ENCODE measurements at places on chromosomes 11 and 22. TPM values are rescaled to one million over a fixed set of nuclear protein-coding genes. Genes with fewer than 3 reads are reported as not detected.

DNA sequence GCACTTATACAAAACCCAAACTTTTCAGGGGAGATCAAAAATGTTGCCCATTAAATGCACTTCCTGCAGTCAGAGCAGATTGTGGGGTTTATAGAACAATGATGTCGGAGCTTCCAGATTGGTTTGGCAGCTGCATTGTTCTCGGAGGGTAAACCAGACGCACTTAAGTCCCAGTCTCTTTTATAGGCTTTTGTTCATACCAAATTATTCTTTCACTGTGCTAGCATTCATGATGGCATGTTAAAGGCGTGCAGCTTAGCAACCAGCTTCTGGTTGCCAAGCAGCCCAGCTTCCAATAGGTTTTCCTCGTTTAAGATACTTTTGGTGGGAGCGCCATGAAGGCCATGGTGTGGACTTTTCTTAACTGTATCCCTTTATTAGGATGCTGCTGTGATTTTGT is 40.9 kb downstream of the ZC3H12C start:
- no peak for DNase-seq

DNA sequence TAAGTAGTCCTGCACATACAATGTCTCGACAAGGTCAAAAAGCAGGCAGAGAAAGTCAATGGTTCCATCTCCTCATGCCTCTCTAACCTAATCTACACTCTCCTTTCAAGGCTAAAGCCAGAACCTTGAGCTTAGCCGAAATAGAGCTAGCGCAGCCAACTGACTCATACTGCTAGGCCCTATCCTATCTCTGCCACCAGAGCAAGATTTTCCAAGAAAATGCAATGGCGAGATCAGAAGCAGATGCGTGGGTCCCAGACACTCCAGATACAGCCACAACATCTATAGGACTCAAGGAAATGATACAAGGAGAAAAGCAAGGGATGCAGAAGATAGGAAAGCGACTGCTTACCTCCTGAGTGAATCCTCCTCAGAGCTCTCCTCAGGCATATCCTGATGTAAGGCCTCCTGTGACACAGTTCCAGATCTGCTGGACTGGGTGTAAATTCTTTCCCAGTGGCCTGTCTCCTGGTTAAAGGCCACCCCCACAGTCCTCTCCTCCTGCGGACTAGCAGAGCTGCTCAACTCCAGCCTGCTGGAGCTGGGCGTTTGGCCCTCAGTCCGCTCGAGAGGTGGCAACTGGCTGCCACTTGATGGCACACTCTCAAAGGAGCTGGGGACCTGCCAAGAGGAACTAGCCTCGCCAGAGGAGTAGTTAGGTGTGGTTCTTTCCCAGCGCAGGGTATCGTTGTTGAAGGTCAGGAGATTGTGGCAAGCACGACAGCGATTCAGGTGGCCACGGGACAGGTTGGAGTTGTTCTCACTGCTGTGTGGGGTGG is 52.0 kb downstream of the AMBRA1 start:
- DNase-seq, result no peak

DNA sequence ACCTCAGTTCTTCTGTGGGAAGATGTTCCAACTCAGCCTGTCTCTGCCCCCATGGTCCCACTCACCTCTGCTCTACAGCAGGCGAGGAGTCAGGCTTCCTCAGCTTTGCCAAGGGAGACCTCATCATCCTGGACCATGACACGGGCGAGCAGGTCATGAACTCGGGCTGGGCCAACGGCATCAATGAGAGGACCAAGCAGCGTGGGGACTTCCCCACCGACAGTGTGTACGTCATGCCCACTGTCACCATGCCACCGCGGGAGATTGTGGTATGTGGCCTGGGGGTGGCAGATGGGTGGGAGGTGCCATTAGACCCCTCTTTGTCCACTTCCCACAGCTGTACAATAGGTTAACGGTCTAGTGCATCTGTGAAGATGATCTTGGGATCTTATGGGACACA is 73.3 kb downstream of the MYO7A start:
- DNase-seq, result no peak

GRCh38 chr22:37967147-37967546 is 13.6 kb downstream of the POLR2F start:
- DNase-seq, result no peak

GRCh38 chr11:17751558-17751957 is 17.0 kb downstream of the KCNC1 start:
- DNase-seq, result no peak

The LRRC56 gene
- total RNA-seq, result 0.46 TPM

GRCh38 chr22:20186183-20186870 is 35.5 kb upstream of the CCDC188 start:
- DNase-seq, result no peak

The OR56A1 gene
- not detected for total RNA-seq

- no peak for DNase-seq
Measured at GRCh38 chr11:7670641-7671040, 2.7 kb downstream of the CYB5R2 start.

- DNase-seq, result no peak
Measured at GRCh38 chr11:95435192-95435591, 204.2 kb upstream of the SESN3 start.

DNA sequence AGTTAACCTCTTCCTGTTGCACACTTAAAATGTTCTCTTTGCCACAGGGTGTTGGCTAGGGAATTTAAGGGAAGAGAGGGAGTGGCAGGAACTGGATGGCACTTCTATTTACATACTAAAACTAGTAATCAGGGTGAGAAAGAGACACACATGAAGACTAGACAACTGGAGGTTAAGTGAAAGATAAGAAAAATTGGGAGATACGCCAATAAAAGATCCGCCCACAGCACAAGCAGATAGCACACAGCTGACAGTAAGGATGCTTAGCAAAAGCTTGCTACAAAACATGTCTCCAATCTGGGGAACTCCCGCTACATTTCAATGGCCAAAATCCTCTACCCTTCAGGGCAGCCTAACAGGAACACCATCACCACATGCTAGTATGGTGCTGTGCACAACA is 12.8 kb downstream of the CPSF7 start:
- DNase-seq, result no peak

DNA sequence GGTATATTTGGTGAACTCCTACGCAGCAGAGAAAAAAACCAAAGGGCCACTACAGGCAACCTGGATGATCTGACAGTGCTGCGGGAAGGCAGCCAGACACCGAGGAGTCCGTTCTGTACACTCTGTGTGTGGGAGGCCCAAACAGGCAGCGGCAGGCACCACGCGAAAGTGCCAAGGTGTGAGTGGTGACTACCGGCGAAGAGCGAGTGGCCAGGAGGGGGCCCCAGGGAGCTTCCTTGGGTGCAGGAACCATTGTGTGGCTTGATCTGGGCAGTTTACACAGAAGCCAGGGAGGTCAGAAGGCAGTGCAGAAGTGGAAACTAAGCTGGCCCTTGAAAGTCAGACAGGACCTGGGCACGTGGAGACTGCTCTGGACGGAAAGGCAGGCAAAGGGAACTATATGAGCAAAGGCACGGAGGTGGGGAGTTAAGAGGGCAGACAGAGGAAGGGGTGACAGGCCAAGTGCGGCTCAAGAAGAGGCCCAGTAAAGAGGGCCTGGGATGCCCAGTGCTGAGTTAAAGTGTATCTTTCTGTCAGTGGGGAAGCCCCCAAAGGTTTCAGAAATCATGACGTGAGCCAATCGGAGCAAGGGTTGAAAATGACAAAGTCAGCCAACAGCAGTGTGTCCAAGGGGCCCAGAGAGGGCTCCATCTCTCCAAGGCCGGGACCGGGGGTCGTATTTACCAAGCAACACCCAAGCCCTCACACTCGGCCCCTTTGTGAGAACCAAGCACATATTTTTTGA is 10.6 kb downstream of the TMEM184B start:
- no peak for DNase-seq

GRCh38 chr11:2262301-2263070 is 7.9 kb downstream of the ASCL2 start:
- no peak for DNase-seq

GRCh38 chr11:29271616-29272015 is 745.2 kb downstream of the KCNA4 start:
- DNase-seq, result no peak

GRCh38 chr11:115745066-115745465 is 240.9 kb upstream of the CADM1 start:
- no peak for DNase-seq

DNA sequence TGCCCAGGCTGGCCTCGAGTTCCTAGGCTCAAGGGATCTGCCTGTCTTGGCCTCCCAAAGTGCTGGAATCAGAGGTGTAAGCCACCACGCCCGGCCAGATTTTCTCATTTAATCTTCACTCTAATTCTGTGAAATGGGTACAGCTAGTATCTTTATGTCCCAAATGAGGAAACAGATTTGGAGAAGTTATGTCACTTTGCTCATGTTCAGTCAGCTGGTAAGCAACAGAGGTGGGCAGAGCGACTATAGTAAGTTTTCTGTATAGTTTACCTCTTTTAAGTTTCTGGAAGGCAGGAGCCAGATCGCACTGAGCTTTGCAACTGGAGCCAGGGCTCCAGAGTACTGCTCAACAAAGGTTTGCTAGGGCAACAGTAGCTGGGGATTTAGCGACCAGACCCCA is 33.2 kb downstream of the RCOR2 start:
- no peak for DNase-seq

The NXPE4 gene
- total RNA-seq, result not detected

DNA sequence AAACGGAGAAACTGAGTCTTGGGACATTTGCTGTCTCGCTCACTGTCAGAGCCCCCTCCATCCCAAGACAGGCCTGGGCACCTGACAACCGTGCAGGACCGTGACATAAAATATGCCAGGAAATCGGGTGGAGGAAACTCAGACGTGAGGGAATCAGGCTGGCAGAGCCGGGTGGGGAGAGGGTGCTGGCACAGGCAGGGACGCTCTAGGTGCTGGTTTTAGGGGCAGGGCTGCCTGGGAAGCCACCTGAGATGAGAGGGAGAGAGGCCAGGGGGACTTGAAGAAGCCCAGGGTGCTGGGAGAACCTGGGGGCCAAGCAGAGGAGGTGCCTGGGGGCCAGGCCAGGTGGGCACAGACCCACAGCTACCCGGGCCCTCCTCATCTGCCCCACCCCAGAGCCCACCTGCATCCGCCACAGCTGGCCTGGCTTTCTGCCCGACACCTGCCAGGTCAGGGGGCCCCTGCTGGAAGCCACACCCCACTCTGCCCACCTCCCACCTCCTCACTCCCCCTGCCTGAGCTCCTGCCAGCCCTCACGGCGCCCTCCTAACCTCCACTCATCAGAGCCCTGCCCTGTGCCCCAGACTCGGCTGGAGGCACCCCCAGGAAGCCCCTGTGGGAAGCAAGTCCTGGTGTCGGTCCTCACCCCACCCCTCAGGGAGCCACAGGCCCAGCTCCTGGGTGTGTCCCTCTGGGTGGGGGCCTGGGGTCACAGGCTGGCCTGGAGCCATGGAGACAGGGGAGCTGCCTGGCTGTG is 27.3 kb upstream of the MUC5AC start:
- no peak for DNase-seq

- DNase-seq, result no peak
Measured at GRCh38 chr11:83680321-83680720, 394.2 kb upstream of the CCDC90B start.

The AQP11 gene
- 0.63 TPM for total RNA-seq

- DNase-seq, result no peak
Measured at GRCh38 chr22:24741357-24741756, 33.2 kb downstream of the PIWIL3 start.

- no peak for DNase-seq
Measured at GRCh38 chr11:83427501-83427900, 141.3 kb upstream of the CCDC90B start.

Measured in pulmonary artery endothelial cell (primary cell).